Activated CD8-positive, alpha-beta memory T cell treated with anti-CD3 and anti-CD28 coated beads, Interleukin-2, amount 50 U/mL, for 4 hours (primary cell): ENCODE measurements at places on chromosomes 3 and 15.

GRCh38 chr15:44447772-44448376 lies 20.4 kb downstream of the CTDSPL2 start:
- DNase-seq, result no peak

GRCh38 chr3:134211797-134212196 lies 38.9 kb downstream of the RYK start:
- no peak for DNase-seq

DNA sequence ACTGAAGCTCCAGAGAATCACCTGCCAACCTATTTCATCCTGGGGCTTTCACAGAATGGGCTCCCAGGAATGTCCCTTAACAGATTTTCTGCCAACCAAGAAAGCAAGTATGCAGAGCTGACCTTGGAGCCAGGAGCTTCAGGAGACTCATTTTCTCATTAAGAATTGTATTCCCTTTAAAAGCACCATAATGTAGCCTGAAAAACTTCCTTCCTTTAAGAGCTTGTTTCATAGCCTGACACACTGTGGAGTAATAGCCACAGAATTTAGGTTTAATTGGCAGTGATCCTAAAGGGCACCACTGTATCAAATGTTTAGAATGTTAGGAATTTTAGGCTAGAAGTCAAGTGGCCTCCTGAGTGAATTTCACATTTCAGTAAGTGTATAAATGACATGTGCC lies 309.8 kb downstream of the GBE1 start:
- DNase-seq, result no peak

- no peak for DNase-seq
Observed at GRCh38 chr3:117964814-117965213, 1069.8 kb downstream of the IGSF11 start.

DNA sequence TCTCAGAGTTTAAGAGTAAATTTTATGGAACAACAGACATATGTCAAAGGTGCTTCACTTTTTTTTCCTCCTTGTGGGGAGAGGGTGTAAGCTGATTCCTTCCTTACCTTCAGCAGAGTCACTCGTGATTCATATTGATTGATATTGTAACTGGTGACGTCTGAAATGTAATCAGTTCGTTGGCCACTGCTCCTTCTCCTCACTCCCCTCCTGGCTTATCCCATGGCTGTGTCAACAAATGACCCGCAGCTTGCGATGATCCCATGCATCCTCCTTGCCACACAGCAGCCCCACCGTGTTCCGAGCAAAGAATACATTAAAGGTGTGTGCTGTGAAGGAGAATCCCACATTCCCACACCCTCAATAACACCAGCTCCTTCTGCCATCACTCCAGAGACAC lies 7.3 kb downstream of the MGLL start:
- no peak for DNase-seq

GRCh38 chr15:90489944-90490343 lies 39.8 kb upstream of the CRTC3 start:
- no peak for DNase-seq

GRCh38 chr15:97189162-97189780 lies 771.2 kb upstream of the ARRDC4 start:
- DNase-seq, result no peak

- no peak for DNase-seq
Observed at GRCh38 chr3:128278761-128279600, 125.7 kb downstream of the EEFSEC start.

DNA sequence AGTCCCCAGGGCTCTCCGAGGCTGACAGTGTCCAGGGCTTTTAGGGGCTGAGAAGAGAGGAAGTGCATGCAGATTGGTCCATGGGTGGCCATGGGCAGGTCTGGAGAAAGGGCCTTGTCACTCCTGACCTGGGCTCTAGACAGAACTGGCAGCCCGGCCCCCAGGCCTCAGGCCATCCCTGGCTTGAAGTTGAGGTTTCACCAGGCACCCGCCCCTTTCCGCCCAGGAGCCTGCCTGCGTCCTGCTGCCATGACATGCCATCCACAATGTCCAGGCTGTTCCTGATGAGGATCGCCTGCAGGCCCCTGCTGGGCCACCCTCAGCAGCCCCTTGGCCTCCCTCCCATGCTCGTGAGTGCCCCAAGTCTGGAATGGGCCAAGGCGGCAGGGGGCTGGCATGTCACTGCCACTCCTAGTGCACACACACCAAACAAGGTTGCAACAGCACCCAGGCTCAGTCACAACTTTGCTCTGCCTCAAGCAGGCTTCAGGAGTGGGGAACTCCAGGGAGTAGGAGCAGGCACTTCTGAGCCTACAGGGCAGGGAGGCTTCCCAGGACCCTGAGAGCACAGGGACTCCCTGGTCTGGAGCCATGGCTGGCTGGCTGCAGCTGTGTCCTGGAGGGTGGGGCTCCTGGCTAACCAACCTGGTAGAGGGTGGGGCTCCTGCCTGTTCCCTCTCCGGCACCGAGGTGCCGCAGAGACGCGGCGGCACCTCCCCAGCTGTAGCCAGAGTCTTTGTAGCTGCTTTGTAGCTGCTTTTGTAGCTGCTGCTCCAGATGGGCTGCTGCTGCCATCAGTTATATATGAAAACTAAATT lies 1457.1 kb upstream of the GBE1 start:
- DNase-seq, result no peak

- peak; percentile 11 for DNase-seq
Observed at GRCh38 chr3:104956620-104957345, 409.9 kb upstream of the ALCAM start.

DNA sequence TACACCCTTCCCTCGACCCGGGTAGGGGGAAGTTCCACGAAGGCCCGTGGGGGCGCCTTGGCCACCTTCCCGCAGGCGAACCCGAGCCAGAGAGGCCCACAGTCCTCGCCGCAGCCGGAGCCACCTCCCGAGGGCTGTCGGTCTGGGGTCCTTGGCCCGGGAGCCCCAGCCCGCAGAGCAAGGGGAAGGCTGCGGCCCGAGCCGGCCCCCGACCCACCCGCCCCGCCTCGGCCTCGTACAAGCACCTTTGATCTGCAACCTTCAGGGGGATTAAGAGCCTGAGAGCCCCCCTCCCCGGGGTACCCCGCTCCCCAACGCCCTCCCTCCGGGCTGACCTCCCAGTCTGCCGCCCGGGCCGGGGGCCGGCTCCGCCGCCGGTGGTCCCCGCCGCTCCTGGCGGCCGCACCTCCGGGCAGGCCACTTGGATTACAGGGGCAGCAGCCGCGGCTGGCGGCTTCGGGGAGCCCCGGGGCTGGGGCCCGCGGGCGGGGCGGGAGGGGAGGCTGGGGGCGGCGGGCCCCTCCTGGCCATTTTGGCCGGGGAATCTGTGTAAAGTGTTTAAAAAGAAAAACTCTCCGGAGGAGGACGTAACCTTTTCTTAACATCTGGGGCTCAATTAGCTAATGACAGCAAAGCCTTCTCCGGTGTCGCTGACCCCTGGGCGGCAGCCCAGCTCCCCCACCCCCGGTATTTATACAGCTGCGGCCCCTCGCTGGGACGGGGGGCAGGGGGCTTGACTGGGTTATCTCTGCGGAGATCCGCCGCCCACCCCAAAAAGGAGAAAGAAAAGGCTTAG lies 40.2 kb downstream of the EPHB3 start:
- DNase-seq, result no peak

DNA sequence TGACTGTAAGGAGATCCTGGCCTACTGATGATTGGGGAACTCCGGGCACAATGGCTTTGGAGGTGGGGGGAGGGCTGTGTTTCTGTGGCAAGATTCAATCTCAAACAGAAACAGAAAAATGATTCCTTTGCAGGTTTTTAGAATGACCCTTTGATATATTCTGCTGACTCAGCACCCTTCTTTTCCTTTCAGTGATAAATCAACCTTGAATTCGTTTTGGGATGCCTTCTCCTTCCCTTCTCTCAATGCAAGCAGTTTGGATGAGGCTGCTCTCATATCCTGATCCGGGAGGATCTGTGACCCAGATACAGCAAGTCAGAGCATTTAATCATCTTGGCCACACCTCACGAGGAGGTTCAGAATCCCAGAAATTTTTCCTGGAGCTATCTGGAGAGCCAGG lies 156.1 kb upstream of the PRICKLE2 start:
- DNase-seq, result no peak

- no peak for DNase-seq
Observed at GRCh38 chr3:155747946-155748290, 3.0 kb upstream of the PLCH1 start.

DNA sequence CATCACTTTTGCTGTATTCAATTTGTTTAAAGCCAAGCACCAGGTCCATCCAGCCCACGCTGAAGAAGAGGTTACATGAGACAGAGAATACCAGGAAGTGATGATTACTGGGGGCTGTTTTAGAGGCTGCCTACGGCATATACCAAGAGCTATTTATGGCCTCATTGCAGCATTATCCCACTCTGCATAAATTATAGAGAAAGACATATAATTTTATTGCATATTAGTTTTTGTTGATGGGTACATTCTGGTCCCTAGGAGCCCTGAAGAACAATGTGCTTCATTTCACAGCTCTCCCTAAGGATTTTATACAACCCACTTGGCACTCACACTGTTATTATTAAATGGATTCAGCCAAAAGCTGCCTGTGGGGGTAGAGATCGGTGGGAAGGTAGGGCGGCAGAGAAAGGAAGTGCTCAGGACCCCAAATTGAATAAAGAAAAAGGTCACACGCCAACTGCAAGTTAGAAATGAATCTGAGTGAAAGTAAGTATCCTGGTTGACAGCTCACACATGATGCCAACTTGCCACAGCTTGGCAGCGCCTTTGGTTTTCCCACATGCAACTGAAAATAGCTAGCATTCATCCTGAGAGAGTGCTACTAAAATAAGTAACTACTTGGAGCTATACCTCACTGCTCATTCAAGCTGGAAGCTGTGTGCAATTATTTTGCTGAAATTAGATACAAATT lies 73.7 kb downstream of the CCNL1 start:
- DNase-seq, result no peak

GRCh38 chr15:101277943-101278564 lies 769 bp upstream of the SELENOS start:
- no peak for DNase-seq

DNA sequence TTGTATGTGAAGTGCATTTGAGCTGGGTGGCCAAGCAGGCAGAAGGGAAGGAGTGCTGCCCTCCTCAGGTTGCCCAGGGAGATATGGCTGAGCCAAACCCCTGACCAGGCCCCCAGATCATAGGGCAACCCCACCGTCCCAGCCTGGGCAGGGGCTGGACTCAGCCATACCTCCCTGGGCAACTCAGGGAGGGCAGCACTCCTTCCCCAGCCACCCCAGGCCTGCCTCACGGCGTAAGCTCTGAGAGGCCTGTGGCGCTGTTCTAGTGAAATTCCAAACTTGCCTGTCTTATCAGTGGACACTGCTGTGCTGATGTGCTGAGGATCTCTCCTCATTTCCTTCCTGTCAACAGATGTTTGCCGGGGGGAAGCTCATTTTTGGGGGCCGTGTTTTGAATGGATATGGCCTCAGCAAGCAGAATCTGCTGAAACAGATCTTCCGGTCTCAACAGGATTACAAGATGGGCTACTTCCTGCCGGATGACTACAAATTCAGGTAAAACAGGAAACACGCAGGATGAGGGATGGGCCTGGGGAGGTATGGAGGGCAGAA lies 57.6 kb upstream of the FGD5 start:
- DNase-seq, result no peak

DNA sequence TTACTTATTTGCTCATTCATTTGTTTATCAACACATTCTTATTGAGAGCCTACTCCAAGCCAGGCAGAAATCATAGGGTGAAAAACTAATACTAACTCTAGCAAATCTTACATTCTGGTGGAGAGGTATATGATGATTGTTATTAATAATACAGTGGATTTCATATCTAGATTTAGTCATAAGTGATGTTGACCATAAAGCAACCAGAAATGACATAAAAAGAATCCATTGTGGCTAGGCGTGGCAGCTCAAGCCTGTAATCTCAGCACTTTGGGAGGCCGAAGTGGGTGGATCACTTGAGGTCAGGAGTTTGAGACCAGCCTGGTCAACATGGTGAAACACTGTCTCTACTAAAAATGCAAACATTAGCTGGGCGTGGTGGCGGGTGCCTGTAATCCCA lies 26.2 kb upstream of the IL20RB start:
- DNase-seq, result no peak

GRCh38 chr15:95989392-95989791 lies 341.1 kb upstream of the NR2F2 start:
- no peak for DNase-seq

DNA sequence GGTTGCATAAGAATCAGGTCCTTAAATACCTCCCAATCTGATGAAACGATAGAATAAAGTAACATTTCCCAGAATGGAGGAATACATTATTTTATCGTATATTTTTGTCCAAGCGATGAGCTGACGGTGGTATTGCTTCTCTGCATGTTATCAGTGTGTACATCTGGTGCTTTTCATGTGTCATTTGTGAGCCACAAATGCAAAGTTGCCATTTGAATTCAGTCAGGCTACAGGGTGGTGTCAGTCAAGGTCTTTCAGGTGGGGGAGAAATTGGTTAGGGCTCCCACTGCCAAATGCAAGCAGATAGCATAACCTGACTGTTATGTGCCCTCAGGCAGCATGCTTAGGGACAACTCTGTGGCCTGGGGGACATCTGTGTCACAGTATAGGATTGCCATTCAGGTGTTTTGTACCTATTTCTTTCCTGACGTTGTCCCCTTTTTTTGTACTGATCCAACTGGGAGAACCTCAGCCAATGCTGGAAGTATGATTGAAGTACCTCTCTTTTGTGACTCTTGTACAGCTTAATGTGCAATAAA lies 26.5 kb upstream of the TIMP4 start:
- DNase-seq, result no peak

GRCh38 chr3:149013726-149014125 lies 22.4 kb downstream of the GYG1 start:
- DNase-seq, result no peak
